Activated CD4-positive, alpha-beta T cell treated with anti-CD3 and anti-CD28 coated beads, Interleukin-2, amount 10 ng/mL, durations not matched to agents 24 days and 14 days (primary cell): ENCODE measurements at places on chromosomes 1 and 21. TPM values are rescaled to one million over a fixed set of nuclear protein-coding genes. Genes with fewer than 3 reads are reported as not detected.

DNA sequence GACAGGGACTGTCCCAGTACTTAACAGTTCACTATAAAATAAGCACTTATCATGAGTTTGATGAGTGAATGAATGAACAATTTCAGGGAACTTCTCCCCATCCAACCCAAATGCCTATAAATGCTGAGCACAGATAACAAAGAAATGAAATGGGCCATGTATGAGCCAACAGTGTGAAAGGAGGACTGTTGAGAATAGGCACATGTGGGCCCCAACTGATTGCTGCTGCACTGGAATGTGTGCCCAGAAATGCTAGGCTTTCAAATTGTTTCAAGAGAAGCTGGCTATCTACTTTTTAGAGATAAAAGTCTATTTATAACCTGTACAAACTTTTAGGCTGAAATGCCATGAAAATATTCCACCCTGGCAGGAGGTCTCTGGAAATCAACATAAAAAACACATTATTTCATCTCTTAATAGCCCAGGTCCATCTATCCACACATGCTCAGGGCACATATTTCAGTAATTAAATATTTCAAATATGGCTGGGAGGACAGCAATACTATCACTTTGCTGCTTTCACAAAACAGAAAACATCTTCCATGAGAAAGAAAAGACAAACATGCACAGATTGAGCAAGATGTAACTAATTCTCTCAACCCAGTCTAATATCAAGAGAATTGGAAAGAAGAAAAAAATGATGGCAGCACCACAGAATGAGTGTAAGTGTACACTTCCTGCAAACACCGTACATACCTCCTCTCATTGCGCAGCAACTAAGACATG lies 49.8 kb downstream of the COLGALT2 start:
- H3K4me1 ChIP-seq: peaks cover 11% of the 10 kb centered on the region
- no peaks in the 10 kb centered on the region for H3K36me3 ChIP-seq
- H3K27ac ChIP-seq: no peak overlapping the region
- no peaks in the 10 kb centered on the region for H3K27me3 ChIP-seq
- no peak overlapping the region for H3K4me3 ChIP-seq

DNA sequence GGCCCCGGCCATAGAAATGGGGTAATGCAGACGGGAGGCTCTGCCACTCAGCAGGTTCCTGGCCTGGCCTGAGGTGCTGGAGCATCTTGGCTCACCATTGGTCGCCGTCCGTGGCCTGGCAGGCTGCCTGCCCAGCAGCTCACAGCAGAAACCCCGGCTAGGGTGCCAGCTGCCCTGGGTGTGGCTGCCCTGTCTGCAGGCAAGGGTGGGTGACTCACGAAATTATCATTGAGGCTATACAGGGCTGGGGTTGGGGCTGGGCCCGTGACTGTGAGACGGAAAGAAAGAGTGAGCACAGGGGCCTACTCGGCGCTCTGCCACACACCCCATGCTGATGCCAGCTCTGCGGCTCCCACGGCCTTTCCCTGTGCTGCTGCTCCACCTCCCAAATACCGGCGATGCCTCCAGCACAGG lies 8.0 kb upstream of the PKP1 start:
- no peaks in the 10 kb centered on the region for H3K36me3 ChIP-seq
- no peak overlapping the region for H3K27ac ChIP-seq
- no peak for DNase-seq
- peaks cover 1% of the 10 kb centered on the region for H3K27me3 ChIP-seq
- H3K4me3 ChIP-seq: no peak overlapping the region

Gene FOXE3
- total RNA-seq: not detected in 2 replicates

DNA sequence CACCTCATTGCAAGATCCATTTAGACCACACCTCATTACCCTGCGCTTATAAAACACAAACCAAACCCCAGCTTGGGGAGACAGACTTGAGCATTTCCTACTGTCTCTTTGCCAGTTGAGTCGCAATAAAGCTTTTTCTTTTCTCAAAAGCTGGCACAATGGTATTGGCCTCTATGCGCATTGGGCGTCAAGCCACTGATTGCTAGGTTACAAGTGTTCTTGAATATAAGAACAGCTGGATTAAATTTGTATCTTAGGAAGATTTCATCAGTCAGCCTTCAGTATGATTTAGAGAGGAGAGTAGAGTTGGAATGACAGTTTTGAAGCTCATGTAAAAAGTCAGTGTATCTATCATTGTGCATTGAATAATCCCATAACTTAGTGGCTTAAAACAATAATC lies 84.9 kb upstream of the RAB4A start:
- peaks cover 2% of the 10 kb centered on the region for H3K27me3 ChIP-seq
- H3K4me3 ChIP-seq: no peak overlapping the region
- no peak overlapping the region for H3K27ac ChIP-seq
- no peak for DNase-seq
- H3K36me3 ChIP-seq: no peaks in the 10 kb centered on the region

Gene KCNJ9
- not detected in 2 replicates for total RNA-seq

DNA sequence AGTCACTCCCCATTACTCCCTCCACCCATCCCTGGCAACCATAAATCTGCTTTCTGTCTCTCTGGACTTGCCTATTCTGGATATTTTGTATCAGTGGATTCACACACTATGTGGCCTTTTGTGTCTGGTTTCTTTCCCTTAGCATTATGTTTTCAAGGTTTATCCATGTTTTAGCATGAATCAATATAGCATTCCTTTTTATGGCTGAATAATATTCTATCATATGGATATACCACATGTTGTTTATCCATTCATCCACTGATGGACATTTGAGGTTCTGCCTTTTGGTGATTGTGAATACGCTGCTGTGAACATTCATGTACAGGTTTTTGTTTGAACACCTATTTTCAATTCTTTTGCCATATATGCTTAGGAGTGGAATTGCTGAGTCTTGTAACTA lies 140.4 kb downstream of the ZMYM4 start:
- no peak for DNase-seq
- no peak overlapping the region for H3K4me3 ChIP-seq
- no peaks in the 10 kb centered on the region for H3K27me3 ChIP-seq

DNA sequence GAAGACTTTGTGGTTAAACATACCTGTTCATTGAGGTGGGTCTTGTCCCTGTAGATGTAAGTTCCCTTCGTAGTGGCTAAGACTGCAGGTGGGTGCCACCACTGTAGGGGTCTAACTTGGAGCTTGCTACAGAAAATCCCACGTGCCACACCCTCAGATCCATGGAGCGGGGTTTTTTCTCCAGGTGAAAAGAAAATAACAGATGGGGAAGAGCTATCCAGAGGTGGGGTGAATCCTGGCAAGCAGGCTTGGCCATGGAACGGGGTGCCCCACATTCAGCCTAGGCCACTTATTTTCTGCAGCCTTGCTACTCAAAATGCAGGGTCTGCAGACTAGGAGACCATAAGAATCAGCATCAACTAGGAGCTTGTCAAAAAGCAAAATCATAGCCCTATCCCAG lies 24.0 kb downstream of the EXOC8 start:
- no peak for DNase-seq
- H3K4me3 ChIP-seq: no peak overlapping the region
- peaks cover 3% of the 10 kb centered on the region for H3K4me1 ChIP-seq
- H3K27me3 ChIP-seq: peaks cover 4% of the 10 kb centered on the region
- no peaks in the 10 kb centered on the region for H3K36me3 ChIP-seq

Gene PRDM16
- total RNA-seq: not detected in 2 replicates

GRCh38 chr1:217272385-217272784 lies 358.5 kb downstream of the GPATCH2 start:
- H3K27me3 ChIP-seq: no peaks in the 10 kb centered on the region
- H3K36me3 ChIP-seq: no peaks in the 10 kb centered on the region
- no peaks in the 10 kb centered on the region for H3K4me1 ChIP-seq
- H3K4me3 ChIP-seq: no peak overlapping the region
- no peak overlapping the region for H3K27ac ChIP-seq

DNA sequence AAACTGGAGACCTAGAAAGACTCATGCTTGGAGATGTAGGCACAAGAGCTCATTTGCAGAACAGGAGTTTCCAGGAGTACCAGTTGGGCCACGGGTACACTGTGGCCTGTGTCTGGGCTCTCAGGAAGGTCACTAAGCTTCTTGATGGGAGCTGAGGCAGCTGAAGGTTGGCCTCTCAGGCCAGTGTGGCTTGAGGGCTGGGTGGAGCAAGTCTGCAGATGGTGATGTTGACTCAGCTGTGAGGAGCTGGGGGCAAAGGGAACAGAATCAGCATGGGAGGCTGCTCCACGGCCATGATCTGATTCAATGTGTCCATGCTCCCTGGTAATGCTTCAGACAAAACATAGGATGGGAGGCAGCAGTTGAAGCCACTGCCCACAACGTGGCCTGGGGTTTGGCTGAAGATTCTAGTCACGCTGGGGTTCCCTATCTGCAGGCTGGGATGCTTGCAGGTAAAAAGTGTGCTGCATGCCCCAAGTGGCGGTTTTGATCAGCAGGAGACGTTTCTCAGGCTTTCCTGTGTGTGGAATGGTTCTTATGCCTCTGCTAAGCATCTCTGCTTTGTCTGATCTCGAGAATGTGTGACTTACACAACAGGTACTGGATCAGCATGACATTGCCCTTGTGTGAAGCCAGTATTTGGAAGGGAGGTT lies 15.4 kb upstream of the TENT5C start:
- H3K27ac ChIP-seq: no peak overlapping the region
- no peak overlapping the region for H3K4me3 ChIP-seq
- no peaks in the 10 kb centered on the region for H3K4me1 ChIP-seq
- peaks cover 20% of the 10 kb centered on the region for H3K27me3 ChIP-seq
- DNase-seq: no peak
- no peaks in the 10 kb centered on the region for H3K36me3 ChIP-seq

DNA sequence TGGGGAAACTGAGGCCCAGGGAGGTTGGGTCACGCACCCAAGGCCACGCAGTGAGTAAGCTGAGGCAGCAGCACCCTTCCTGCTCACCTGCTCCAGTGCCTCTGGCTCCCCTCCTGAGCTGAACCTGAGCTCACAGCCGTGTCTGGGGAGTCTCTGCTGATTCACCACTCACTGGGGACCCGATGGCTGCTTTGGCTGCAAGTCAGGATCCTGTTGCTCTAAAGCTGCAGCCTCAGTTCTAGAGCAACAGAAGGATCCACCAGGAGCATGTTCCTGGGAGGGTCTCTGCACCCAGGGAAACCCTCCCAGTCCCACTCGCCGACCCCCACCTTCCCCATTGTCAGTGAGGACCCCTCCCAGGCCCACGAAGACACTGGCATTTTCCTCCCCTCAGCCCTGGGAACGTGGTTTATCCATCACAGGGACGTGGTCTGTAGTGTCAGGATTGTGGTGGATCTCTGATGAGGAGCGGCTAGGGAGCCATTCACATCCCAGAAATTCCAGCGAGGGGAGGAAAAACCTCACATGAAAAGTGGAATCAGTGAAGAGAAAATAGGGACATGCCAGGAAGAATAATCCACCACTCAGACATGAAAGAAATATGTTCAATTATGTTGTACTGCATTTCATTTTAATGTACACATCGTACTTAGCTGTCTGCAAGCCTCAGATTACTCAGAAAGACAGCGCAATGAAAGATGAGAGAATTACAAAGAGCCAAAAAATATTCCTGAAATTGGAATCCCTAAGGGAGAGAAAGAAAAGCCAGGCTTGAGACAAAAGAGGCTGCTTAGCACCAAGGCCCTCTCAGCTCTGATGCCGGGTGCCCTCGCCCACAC lies 447.2 kb downstream of the MATN1 start:
- H3K27ac ChIP-seq: no peak overlapping the region
- no peak overlapping the region for H3K4me3 ChIP-seq

DNA sequence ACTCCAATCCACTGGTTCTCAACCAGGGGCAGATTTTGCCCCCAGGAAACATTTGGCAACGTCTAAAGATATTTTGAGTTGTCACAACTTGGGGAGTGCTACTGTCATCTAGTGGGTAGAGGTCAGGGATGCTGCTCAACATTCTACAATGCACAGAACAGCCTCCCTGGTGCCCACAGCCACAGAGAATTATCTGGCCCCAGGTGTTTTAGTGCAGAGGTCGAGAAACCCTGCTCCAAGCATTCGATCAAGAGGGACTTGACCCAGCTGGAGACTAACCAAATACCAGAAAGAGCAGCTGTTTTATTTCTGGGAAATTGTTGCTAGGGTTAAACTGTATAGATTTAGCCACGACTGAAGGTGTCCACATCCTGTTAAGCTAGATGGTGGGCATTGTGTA lies 19.2 kb downstream of the CD247 start:
- peaks cover 93% of the 10 kb centered on the region for H3K4me1 ChIP-seq
- peaks cover 72% of the 10 kb centered on the region for H3K36me3 ChIP-seq
- DNase-seq: no peak
- no peaks in the 10 kb centered on the region for H3K27me3 ChIP-seq
- H3K27ac ChIP-seq: peak overlapping the region; percentile 95

Gene SZT2
- 54.0 and 56.2 TPM in 2 replicates for total RNA-seq

GRCh38 chr21:36706951-36707762 lies 8.2 kb downstream of the SIM2 start:
- no peaks in the 10 kb centered on the region for H3K36me3 ChIP-seq
- no peak for DNase-seq
- peaks cover 78% of the 10 kb centered on the region for H3K27me3 ChIP-seq

GRCh38 chr1:234969581-234970400 lies 158.8 kb downstream of the TOMM20 start:
- peaks cover 59% of the 10 kb centered on the region for H3K4me1 ChIP-seq
- peak; percentile 68 for DNase-seq
- H3K36me3 ChIP-seq: peaks cover 6% of the 10 kb centered on the region
- peak overlapping the region; percentile 79 for H3K27ac ChIP-seq
- H3K4me3 ChIP-seq: no peak overlapping the region

- peaks cover 16% of the 10 kb centered on the region for H3K4me1 ChIP-seq
- peaks cover 55% of the 10 kb centered on the region for H3K27me3 ChIP-seq
- DNase-seq: peak; percentile 58
- H3K4me3 ChIP-seq: peak overlapping the region; percentile 74
- H3K27ac ChIP-seq: peak overlapping the region; percentile 23
Observed at GRCh38 chr1:218164111-218164929, 120.8 kb upstream of the RRP15 start.

Gene LCE3E
- not detected in 2 replicates for total RNA-seq

GRCh38 chr1:94105957-94106529 lies 14.9 kb downstream of the ABCA4 start:
- no peaks in the 10 kb centered on the region for H3K36me3 ChIP-seq
- DNase-seq: no peak
- H3K27me3 ChIP-seq: peaks cover 33% of the 10 kb centered on the region
- H3K27ac ChIP-seq: no peak overlapping the region

DNA sequence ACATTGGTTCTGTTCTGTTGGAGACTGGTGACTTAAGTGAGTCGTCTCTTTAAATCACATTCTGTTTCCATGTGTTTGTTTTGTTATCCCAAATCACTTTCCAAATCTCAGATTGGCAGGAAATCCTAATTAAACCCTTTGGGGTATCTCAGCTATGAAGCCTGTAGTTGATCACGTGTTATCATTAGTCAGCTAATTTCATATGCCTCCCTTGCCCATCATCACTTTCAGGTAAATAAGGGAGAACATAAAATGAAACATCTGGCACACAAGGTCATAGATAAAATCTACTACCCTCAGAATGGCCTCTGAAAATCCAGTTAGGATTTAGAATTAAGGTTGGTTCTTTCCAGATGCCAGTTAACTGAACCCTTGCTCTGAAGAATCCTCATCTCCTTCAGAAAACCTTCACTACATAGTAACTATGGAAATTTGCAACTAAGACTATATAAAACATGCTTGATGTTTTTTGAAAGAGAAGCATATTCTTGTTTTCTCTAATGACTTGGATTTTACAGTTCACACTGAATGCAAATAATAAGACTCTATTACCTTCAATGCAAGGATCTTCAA lies 401.5 kb downstream of the DSCAM start:
- DNase-seq: no peak
- H3K4me3 ChIP-seq: no peak overlapping the region
- H3K27ac ChIP-seq: no peak overlapping the region
- no peaks in the 10 kb centered on the region for H3K4me1 ChIP-seq
- H3K27me3 ChIP-seq: no peaks in the 10 kb centered on the region
